RPMI8226 (cell line): ENCODE measurements at places on chromosomes 7 and 10.

- DNase-seq = no peak
Measured at GRCh38 chr10:74027702-74028101, 29.8 kb downstream of the VCL start.

DNA sequence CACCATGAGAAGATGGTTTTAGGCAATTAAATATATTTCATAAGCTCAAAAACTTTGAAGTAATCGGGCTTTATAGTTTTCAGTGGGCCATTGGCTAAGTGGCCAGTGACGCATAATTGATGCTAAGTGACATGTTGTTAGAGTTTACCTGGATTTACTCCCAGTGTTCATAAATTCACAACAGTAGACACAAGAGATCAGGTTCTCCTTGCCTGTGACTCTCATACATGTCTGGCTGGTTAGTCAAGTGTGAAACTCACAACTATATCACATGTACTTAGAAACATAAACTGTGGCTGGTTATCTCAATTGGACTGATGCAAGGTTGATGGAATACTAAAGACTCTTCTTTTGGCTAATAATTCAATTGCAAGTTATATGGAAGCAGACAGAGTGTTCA, 26.2 kb downstream of the ASB15 start:
- DNase-seq = no peak

DNA sequence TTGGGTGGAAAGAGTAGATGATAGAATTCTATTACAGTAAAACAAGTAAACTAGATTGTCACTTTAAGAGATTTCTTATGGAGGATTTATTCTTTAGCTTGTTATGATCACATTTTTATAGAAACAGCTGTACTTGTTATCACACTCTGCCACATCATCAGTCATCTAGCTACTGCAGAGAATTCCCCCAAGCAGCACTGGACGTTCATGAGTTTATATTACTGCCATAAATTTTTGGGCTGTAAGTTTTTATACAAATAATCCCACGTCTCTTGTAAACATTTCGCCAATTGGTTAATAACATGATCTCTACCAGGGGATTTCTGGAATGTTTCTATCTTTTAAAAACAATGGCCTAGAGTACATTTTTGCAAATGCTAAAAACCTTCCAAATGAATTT, 238.8 kb downstream of the POLR1F start:
- no peak for DNase-seq

DNA sequence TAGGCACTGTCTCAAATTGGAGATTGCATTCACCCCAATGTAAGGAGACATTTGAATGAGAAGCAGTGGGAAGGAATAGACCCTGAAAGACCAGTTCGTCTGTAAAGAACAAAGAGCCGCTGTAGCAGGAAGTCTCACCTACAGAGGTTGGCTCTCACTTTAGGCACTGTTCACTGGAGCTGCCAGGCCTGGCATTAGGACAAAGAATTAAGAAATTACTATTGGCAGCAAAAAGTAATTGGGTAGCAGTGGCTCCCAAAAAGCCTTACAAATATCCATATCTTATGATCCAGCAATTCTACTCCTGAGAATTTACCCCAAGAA, 10.5 kb upstream of the TEX36 start:
- DNase-seq = no peak

DNA sequence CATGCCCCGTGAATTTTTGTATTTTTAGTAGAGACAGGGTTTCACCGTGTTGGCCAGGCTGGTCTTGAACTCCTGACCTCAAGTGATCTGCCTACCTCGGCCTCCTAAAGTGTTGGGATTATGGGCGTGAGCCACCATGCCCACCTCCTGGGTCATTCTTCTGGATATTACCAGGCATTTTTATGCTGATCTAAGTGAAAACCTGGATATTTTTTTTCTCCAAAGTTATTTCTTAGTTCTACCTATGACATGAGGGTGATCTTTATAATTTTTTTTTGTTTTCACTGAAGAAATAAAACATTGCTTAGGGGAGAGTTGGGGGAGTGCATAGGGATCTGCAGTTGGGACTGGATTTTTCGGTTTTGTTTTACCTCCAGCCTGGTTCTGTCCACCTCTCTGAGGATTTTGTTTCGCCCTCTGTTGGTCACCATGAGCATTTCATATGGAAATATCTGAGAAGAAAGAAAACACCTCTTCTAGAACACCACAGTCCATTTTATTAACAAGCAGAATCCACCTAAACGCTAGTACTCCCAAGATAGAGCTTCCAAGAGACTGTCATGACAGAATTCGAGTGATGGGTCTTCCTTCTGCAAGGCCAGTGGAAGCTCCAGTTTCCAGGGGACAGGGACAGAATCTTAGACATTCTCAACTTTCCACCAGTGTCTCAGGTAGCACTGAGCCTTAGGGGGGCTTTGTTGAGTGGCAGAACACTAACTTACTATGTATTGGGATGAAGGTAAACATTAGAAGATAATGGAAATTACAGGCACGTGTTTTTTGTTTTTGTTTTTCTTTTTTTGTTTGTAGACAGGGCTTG, 33.4 kb upstream of the AFAP1L2 start:
- DNase-seq = peak; percentile 8

- DNase-seq = peak; percentile 20
Measured at GRCh38 chr7:112411186-112411795, 39.0 kb upstream of the IFRD1 start.

DNA sequence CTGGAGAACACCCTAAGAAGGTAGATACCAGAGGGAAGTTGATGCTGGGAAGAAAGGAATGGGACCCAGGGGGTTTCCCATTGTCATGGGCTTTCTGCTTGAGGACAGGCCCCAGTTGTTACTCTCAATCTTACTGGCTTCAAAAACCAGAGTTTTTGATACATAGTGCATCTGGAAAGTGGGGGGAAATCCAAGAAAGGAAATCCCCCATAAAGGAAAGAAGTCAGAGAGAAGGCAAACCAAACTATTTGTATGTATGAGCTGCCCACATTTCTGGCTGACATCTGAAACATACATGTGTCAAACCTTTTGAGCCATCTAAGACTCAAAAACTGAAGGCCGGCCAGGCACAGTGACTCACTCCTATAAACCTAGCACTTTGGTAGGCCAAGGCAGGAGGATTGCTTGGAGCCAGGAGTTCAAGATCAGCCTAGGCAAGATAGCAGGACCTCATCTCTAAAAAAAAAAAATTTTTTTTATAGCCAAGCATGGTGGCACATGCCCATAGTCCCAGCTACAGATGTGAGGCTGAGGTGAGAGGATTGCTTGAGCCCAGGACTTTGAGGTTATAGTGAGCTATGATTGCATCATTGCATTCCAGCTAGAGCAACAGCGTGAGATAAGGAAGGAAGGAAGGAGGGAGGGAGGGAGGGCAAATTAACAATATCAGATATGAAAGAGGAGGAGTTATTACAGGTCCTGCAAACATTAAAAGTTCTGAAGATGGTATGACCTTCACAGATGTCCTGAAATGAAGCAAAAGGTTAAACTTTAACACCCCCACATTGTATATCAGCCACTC, 6.7 kb upstream of the COA1 start:
- DNase-seq = no peak
